ENCODE measurements at places on chromosomes 6 and 20. TPM values are rescaled to one million over a fixed set of nuclear protein-coding genes. Genes with fewer than 3 reads are reported as not detected.

DNA sequence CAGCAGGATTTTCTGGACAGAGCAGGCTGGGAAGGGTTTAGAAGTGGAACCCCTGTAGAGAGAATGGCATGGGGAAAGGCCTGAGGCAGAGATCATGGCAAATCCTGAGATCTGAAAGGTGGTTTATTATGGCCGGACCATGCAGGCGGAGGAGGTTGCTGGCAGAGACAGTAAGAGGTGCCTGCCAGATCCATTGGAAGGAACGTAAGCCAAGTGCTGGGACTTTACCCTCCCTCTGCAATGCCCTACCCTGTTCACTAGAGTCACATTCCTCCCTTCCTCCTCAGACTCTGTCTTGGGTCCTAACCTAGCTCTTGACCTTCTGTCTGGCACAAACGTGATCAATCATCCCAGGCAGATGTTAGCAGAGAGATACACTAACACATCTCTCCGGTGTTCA is 66.4 kb upstream of the SLC22A23 start:
- DNase-seq = peak; percentile 37

GRCh38 chr20:63273059-63273579 is 506 bp downstream of the ARFGAP1 start:
- no peak for DNase-seq

GRCh38 chr6:112799889-112800288 is 452.8 kb downstream of the RFPL4B start:
- no peak for DNase-seq

SLC22A1 gene
- 0.17 TPM for total RNA-seq

PRSS16 gene
- 0.62 TPM for total RNA-seq

KCNG1 gene
- total RNA-seq = 6.2 TPM

- DNase-seq = peak; percentile 26
Observed at GRCh38 chr6:89443658-89444057, 10.7 kb downstream of the ANKRD6 start.

- DNase-seq = peak; percentile 49
Observed at GRCh38 chr6:41780551-41781365, at the start of gene PRICKLE4. Gene PRICKLE4, plus strand, starts transcription at chr6:41780782. Its CDS starts 2,692 bp downstream, at chr6:41783474.

DNA sequence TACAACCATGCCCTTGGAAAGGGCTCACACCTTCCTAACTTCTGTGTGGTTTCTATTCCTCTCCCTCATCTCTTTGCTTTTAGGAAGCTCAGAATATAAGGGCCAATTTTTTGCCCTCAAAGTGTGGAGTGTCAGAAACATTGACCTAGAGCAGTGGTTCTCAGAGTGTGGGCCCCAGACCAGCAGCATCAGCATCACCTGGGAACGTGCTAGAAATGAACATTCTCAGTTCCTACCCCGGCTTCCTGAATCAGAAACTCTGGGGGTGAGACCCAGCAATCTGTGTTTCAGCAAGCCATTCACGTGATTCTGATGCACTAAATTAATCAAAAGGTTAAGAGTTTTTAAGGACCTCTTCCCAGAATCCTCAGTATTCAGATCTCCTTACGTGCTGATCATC is 47.9 kb upstream of the IL17A start:
- DNase-seq = no peak

DNA sequence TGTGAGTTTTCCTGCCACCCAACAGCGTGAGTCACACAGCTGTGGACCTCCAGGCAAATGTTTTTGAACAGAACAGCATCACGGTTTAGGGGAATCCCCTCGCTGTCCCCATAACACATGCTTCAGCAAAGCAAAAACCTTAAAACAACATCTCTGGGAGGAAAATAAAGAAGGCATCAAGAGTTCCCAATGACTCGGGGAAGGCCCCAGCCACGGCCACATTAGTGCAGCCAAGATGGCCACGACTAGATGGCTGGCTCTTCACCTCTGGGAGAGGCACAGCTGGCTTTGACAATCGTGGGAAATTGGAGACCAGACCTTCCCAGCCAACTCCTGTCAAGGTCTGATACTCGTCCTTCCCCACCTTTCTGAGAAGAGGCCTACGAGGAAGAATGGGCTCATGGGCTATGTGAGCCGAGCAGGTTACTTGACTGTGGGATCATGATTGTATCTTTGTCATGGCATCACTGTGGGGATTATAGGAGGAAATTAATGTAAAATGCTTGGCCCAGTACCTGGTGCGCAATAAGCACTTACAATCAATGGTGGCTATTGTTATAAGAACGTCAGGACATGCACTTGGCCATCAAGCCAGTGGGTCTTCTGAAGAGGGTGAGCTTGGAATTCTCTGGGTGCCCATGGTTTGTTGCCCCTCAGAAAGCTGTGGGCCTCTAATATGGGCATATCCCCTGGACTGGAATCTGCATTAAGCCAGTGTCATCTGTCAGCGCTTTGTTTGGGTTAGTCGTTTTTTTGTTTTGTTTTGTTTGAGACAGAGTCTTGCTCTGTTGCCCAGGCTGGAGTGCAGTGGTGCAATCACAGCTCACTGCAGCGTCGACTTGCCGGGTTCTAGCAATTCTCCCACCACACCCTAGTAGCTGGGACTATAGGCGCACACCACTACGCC is 43.6 kb downstream of the FGD2 start:
- DNase-seq = peak; percentile 78

DNA sequence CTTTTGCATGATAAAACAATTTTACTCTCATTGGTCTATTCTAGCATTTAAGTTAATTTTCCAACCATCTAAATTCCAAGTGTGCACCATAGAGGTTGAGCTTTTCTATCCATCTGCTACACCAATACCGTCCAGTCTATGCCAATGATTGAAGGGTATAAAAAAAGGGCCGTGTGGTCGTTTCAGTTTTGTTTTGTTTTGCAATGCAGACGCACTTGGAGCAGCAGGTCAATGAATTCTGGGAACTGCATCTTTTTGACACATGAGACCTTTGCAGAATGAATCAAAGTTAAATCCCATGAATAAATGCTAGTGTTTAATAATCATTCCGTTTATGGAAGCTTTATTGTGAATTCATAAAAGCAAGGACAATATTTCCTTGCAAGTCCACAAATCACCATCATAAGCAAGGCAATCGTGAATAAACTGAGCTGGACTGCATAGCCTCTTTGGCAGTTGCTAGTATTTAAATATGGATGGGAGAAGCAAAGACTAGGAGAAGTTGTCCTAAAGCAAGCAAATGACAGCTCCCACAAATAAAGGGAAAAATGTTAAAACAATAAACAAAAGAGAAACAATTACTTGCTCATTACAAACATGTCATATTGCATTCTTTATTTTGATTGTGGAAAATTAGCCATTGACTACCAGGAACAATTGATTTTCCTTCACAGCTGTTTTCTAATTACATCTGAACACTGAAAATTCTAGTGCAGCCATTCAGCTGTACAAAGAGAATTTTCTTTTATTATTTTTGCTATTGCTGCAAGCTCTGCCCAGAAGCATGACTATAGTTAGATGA is 649.7 kb upstream of the GJE1 start:
- peak; percentile 28 for DNase-seq

GRCh38 chr20:17741220-17741619 is 41.5 kb downstream of the BANF2 start:
- DNase-seq = no peak

TUBB1 gene
- total RNA-seq = 0.36 TPM

TTLL9 gene
- total RNA-seq = 0.12 TPM

GRCh38 chr6:169029861-169030260 is 223.8 kb downstream of the THBS2 start:
- DNase-seq = no peak

ZSCAN31 gene
- 17.4 TPM for total RNA-seq

DNA sequence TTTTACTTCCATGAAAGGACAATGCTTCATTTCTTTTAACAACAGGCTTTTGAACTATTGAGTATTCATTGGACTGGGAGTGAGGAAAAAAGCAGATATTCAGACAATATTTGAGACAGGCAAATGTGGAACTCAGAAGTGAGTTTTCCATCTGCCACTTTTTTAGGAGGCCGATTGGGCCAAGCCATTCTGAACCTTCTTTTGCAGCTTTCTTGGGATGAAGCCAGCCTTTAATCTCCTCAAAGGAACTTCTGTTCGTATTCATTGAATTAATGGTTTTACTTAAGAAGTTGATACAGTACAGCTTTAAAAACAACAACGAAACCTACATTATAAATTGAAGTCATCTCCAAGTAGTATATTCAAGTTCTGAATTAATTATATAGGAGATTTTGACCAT is 187.1 kb upstream of the RNF217 start:
- no peak for DNase-seq

STMND1 gene
- total RNA-seq = 0.22 TPM

- DNase-seq = peak; percentile 18
Observed at GRCh38 chr6:54284161-54284860, 23.9 kb upstream of the TINAG start.

- no peak for DNase-seq
Observed at GRCh38 chr6:35275744-35276260, 16.3 kb downstream of the ZNF76 start.

- no peak for DNase-seq
Observed at GRCh38 chr6:47455533-47456209, 21.9 kb upstream of the CD2AP start.

BTN3A1 gene
- 19.6 TPM for total RNA-seq

DNA sequence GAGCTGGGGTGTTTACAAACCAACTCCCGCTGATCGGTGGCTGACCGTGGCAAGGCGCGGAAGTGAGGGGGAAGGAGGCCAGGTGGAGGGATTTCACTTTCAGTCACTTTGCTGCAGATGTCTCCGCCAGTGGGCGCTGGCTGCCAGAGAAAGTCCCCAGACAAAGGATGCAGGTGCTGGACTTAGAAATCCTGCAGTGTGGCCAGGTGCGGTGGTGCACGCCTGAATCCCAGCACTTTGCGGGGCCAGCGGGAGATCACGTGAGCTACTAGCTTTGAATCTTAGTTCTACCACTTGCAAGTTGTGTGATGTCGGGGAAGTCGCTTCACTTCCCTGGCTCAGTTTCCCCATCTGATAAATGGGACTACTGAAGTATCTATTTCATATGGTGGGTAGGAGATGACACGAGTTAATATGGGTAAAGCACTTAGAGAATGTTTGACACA is 180.4 kb downstream of the ZNF217 start:
- DNase-seq = no peak

WFDC10B gene
- not detected for total RNA-seq

C6orf136 gene
- 4.8 TPM for total RNA-seq

MDFI gene
- total RNA-seq = not detected

- no peak for DNase-seq
Observed at GRCh38 chr6:132887204-132887603, 72.8 kb downstream of the RPS12 start.

GRCh38 chr6:64547594-64548268 is 912.1 kb downstream of the PHF3 start:
- no peak for DNase-seq

SLC24A3 gene
- total RNA-seq = not detected

DNA sequence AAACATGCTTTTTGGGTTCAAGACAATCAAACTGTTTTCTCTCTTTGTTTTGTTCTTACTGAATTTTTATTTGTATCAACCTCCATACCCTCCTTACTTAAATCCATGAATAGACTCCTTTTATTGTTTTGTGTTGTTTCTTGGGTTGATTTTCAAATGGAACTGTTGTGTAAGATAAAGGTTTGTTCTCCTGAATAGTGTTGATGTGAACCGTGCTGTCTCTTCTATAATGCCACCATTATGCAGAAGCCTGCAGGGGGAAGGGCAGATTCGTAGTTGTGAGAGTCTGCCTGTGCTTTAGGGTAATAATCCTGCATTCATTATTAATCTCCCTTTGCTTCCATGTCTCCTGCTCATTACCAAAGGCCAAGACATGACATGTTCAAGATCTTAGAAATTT is 105.9 kb downstream of the CDKAL1 start:
- no peak for DNase-seq

- DNase-seq = no peak
Observed at GRCh38 chr20:52823303-52823702, 148.9 kb upstream of the TSHZ2 start.

- no peak for DNase-seq
Observed at GRCh38 chr20:45621593-45621992, 7.9 kb upstream of the WFDC10A start.

DNA sequence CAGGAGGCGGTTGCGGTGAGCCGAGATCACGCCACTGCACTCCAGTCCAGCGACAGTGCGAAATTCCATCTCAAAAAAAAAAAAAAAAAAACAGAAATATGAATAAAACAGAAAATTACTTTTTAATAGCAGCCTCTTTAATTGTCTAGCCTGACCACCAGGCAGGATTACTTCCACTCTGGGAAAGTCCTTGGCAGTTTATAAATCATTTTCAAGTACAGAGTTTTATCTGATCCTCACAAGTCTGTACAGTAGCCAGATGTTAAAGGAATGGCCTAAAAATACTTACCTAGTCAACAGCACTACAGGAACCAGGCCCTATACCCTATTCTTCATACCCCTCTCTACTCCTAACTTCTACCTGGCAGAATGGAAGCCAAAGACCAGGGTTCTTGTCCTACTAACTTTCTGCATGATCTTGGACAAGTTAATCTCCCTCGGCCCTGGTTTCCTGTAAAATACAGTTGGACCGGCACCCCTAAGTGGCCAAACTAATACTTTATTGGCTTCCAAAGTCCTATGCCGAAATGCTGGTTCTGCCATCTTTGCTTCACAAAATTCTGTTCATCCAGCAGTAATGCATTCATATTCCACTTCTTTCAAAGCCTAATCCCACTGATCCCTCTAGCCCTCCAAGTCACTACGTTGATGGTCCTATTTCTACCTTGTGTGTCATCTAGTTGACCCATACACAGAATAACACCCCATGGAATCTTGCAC is 1.9 kb downstream of the EIF2S2 start:
- no peak for DNase-seq

ADGRG6 gene
- 25.0 TPM for total RNA-seq

DNA sequence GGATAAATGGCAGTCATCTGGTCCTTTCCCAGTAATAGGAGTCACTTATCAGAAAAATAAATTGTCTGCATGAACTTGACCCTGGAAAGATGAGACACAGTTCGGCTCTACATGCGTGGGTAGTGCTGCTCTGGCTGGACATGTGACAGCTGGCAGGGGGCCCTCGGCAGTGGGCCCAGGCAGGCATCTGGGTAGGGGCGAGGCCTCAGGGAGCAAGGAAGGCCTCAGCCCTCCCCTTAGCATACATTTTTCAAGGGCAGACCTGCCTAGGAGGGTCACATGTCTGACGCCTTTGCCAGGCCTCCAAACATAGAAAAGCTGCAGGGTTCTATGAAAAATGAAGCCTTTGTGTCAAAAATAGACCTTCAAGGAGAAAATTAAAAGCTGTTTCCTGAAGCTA is 12.8 kb upstream of the ILRUN start:
- DNase-seq = no peak

SLC22A16 gene
- total RNA-seq = not detected
